ENCODE measurements at places on chromosomes 3 and 15.

DNA sequence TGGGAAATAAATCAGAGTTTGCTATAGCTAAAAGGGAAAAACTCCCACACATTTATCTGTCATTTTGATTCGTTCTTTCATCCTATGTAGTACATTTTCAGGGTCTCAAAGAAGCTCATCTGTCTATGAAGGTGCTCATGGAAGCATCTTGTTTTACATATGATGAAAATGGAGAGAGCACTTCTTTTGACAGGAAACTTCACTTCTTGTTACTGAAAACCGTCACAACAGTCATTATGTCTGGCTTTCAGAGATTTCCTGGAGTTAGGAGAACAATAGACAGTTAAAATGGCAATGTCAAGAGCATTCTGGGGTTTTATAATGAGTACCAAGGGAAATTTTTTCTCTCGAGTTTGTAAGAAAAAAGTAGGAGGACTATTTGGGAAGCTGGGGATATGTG lies 83.3 kb downstream of the TMEM108 start:
- DNase-seq: no peak

DNA sequence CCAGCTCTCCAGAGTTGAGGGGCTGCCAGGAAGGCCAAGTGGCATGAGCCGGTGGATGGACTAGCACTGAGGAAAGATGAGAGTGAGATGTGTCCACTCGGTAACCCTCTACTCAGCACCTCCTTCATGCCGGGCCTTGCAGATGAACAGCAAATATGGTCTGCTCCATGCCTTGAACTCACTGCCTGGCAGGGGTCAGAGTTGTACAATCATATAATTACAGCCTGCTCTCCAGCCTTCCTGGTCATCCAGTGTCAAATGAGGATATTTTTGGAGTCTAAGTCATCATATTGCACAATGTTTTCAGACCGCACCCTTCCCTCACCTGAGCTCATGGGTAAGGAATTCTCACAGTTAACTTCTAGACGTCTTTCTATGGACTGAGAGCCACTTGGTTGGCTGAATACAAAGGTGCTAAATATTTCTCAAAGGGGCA lies 4.9 kb downstream of the MGLL start:
- peak; percentile 96 for DNase-seq

DNA sequence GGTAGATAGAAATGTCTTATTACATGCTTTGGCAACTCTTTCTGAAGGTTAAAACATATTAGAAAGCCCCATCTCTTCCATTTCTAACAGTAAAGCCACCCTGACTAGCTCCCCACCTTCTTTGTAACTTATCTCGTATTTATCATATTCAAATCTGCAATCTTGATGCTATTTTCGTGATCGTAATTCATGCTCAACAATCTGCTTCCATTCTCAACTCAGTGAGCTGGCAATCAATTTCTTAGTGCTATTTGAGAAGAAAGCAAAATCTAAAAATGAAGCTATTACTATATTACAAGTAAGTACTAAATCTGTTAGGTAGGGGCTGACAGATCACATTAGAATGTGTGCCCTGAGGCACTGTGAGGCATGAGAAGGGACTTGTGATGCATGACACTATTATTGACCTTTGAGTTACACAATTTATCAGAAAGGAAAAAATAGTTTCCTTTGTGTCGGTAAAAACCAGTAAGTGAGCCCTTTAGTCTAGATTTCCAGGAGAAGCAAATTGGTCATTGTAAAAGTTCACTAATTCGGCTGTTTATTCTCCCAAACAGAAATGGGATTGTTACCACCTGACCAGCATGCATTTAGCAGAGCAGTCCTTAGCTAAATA lies 379.7 kb upstream of the CNTN6 start:
- DNase-seq: peak; percentile 37

DNA sequence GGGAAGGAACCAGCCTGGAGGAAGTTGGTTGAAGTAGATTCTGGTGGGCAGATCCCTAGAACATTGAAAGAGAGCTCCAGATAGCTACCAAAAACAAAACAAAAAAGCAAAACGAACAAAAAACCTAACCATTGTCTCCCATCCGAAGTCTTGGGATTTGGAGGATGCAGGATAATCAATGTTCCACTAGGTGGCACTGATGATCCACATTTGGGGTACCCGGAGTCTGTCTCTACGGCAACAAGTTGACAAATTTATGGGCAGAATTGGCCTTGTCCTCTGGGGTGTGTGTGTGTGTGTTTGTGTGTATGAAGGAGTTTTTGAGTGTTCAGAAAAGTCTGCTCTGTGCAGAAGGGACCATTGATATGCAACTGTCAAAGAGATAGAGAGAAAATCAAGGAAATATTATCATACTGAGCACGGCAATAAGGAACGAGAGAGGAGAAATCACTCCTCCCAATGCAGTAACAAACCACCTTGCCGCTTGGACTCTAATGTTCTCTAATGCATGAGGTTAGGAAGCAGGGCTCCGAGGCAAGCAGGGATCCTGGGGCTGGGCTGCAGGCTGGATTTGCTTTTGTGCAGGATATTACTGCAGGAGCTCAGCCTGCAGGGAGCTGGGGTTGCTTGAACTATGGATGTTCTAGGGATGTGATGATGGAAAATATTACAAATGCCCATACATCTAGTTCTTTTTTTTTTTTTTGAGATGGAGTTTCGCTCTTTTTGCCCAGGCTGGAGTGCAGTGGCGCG lies 59.8 kb upstream of the KLHL25 start:
- peak; percentile 55 for DNase-seq

DNA sequence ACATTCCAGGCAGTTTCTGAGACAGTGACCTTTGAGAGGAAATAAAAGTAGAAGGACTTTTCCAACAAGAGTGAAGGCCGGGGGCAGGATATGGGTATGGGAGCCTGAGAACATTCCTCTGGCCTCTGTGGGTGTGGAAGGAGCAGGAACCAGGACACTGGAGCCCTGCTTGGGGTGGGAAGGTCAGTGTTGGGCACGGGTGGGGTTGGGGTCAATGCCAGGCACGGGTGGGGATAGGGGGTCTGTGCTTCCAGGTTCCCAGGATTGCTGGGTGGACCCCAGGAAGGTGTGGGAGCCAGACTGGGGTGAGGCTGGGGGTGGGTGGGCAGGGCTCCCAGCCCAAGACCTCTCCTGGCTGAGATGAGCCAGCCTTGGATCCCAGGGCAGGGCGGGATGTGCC lies 163.5 kb downstream of the NSMCE3 start:
- no peak for DNase-seq

DNA sequence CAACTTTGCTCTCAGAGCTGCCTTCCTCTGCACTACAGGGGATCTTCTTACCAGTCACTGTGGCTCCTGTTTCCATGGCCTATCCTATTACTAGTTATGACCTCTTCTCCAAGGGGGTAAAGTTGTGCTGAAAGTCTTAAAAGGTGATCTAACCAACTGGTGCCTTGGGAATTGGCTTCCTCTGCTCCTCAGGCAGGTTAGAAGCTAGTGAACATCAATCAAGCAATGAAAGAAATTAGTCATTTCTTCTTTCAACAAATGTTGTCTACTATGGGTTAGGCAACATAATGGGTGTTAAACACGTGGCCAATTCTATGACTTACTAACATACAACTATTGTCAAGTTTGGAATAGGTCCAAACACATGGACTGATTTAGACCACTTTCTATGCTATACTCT lies 571.4 kb upstream of the NAALADL2 start:
- DNase-seq: no peak

- DNase-seq: no peak
Observed at GRCh38 chr3:168570404-168571155, 474.9 kb upstream of the GOLIM4 start.

- no peak for DNase-seq
Observed at GRCh38 chr3:74559261-74559660, 55.2 kb downstream of the CNTN3 start.

GRCh38 chr15:90044916-90045371 lies 43.8 kb downstream of the ZNF710 start:
- DNase-seq: peak; percentile 84

- no peak for DNase-seq
Observed at GRCh38 chr3:121957674-121958415, 63.6 kb downstream of the SLC15A2 start.

DNA sequence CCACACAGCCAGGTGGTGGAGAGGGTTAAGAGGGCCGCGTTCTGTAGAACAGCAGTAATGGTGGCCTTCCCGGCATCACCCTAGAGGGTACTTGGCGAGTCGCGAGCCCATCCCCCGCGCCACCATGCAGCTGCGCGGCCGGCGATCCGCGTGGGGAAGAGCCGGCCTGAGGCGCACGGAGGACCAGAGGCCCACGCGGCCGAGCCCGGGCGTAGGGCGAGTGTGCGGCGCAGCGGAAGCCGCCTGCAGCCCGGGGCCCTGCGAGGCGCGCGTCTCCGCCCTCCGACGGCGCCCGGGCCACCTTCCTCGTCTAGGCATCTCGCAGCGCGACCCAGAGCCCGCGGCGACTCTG lies 423 bp downstream of the TKT start:
- no peak for DNase-seq

GRCh38 chr15:70856884-70857561 lies 3.1 kb upstream of the LARP6 start:
- peak; percentile 93 for DNase-seq

- DNase-seq: no peak
Observed at GRCh38 chr3:32172420-32172819, 66.0 kb downstream of the GPD1L start.

DNA sequence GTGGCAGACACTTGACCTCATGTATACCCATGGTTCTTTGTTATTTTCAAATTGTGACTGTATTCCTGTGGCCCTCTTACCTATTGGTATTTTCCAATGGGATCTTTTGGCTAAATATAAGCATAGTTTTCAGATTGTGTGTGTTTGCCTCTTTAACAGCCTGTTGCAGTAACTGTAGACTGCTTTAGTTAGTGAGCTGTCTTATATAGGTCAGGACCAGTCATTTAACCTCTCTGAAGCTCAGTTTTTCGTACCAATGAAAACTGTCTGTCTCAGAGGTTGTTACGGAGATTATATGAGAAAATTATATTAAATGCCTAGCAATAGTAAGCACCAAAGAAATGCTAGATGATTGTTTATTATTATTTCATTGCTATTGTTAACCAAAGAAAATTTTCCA lies 29.3 kb upstream of the CAPN3 start:
- DNase-seq: no peak

GRCh38 chr3:105274958-105275357 lies 91.8 kb upstream of the ALCAM start:
- DNase-seq: peak; percentile 54

DNA sequence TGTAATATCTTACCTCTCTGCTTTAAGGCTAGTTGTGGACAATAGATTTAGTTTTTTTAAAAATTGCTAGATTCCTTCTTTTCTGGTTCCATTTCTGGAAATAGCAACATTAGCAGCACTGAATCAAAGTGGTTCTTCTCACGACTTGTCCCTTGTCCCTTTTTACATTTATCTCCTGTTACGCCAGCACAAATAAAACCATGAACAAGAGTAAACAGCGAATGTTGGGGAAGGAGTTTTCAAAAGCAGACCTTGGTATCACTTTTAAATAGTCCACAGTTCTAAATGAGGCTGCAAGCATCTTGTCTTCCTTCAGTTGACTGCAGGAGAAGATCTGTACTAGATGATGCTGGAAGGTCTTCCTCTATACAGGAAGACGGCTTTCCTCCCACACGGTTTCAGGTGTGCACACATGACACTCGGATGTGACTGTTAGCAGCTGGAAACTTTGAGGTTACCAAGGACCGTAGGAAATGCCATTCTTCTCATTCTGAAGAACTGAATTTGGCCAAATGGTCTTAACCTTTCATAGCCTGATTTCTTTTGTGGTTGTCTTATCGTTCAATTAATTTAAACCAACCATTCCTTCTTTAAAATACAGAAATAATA lies 251.0 kb upstream of the ICE2 start:
- DNase-seq: no peak

GRCh38 chr3:129371041-129371826 lies 57.2 kb downstream of the EFCAB12 start:
- no peak for DNase-seq

DNA sequence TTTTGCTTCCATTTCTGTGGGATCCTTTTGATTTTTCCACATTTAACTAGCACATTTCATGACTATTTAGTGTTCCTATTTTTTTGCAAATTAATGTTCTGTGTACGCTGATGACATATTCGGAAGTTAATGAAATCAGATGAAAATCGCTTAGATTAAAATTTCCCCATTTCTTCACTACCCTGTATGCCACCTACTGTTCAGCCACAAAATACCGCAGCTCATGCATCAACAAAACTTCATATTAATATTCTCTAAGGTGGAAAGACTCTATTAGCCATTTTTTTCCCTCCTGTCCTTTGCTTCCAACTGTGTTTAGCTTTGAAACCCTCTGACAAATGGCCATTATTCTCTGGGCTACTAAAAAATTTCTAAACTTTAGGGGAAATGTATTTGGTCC lies 300.6 kb downstream of the MECOM start:
- no peak for DNase-seq

GRCh38 chr3:116445311-116445841 lies at the start of gene LSAMP:
TSS of gene LSAMP (minus strand) at chr3:116445487.
- DNase-seq: no peak

- peak; percentile 1 for DNase-seq
Observed at GRCh38 chr15:36682101-36682500, 102.7 kb downstream of the CDIN1 start.

DNA sequence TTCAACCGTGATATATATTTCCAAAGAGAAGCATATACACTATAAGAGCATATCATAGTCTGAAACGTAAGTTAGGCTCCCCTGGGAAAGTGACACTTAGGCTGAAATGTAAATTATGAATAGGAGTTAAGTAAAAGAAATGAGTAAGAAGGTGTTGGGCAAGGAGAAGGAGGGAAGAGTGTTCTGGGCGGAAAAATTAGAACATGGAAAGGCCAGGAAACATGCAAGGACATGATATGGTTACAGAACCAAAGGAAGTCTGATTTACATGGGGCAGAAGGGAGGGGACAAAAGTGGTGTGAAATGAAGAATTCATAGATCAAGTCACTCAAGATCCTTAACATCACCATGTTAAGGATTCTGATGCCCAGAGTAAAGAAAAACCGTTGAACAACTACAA lies 75.2 kb downstream of the SCAPER start:
- no peak for DNase-seq

- peak; percentile 17 for DNase-seq
Observed at GRCh38 chr3:146035366-146035765, 125.6 kb downstream of the PLOD2 start.

- no peak for DNase-seq
Observed at GRCh38 chr3:152377184-152377570, 108.4 kb downstream of the MBNL1 start.

DNA sequence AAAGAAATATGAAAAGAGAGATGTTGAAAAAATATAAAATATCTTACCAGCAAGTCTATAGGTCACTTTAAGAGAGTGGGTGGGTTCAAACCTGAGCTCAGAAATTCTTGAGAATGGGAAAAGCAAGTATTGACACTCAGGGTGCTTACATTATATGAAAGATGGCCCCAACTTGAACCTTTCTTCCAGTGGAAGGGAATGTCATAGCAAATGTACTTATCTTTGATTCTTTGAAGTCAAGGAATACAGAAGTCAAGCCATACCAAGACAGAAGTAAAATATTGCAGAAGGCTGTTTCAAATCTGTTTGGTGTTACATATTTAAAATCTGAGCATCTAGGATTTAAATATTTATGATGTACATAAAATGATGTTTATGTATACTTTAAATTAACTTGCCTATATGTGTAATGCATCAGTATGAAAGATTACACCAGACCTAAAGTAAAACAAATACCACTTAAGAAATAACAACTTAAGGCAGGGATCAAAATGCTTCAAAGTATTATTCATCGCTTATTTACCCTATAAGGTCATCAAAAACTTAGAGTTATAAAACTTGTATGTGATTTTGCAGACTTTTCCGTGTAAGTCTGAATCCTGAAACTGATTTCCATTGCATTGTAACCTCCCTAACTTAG lies 8.7 kb downstream of the MME start:
- DNase-seq: no peak
